CD4-positive, alpha-beta T cell treated with Interleukin-4 for 1 hour (primary cell): ENCODE measurements at places on chromosomes 13 and 19.
A peak's percentile ranks its signal among the peaks of the same experiment; 100 is the strongest.

GRCh38 chr13:71912524-71912923 lies 45.5 kb upstream of the DACH1 start:
- DNase-seq = no peak

DNA sequence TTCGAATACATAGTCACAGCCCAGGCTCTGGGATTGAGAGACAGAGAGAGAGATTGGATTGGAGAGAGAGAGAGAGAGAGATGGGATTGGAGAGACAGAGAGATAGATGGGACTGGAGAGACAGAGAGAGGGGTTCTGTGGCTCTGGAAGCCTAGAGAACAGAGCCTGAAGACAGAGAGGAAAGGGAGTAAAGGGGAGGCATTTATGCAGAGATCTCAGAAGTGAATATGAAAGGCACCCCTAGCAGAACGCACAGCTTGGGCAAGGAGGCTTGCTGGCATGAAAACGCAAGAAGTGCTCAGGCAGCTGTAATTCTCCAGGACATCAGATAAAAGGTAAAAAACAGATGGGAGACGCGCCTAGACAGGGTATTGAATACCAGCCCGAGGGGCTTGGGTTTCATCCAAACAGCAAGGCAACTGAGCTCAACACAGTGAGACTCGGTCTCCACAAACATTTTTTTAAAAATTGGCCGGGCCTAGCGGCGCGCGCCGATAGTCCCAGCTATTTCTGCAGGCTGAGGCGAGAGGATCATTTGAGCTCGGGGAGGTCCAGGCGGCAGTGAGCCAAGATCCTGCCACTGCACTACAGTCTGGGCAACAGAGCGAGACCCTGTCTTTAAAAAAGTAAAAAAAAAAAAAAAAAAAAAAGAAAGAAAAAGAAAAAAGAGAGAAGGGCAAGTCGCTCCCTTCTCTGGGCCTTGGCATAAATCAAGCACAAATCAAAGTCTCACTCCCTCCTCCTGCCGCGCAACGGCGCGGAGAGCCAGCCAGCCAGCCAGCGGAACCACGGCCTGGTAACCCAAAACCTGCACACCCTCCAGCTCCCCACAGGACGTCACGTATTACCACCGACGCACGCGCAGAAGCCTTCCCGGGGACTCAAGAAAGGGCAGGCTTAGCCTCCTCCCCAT lies 774 bp upstream of the PPP2R1A start:
- no peak for DNase-seq

- DNase-seq = no peak
Observed at GRCh38 chr19:40758491-40758890, 7.5 kb downstream of the SNRPA start.

GRCh38 chr13:42487221-42487620 lies 86.7 kb upstream of the TNFSF11 start:
- DNase-seq = no peak

DNA sequence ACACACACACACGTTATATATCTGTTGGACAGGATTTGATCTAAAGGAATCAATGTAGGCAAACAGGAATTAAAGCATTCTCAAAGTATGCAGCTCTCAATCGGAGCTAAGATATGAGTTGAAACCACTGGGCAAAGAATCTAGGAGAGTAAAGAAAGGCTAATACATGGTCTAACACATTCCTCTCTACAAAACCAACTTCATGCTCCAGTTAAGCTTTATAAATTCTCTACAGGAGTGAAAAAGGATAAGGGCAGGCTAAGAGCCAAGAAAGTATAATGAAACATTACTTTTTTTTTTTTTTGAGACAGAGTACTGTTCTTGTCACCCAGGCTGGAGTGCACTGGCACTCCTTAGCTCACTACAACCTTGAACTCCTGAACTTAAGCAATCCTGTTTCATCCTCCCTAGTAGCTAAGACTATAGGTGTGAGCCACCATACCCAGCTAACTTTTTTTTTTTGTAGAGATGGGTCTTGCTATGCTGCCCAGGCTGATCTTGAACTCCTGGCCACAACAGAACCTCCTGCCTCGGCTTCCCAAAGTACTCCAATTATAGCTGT lies 10.6 kb downstream of the FBXL3 start:
- DNase-seq = no peak

- DNase-seq = peak; percentile 88
Observed at GRCh38 chr19:16368385-16369305, 44.0 kb downstream of the KLF2 start.

DNA sequence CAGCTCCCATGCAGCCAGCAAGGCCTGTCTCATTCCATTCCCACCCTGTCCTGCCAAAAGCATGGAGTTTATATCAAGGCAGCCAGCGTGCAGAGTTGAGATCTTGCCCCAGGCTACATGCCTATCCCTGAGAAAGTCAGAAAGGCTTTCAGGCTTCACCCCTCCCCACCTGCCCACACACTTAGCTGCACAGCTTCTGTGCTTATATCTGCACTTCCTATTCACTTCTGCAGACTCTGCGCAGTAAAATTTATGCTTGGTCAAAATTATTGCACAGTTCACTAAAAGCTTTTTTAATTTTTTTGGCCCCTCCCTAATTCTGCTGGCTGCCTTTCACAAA lies 12.5 kb upstream of the ZNF675 start:
- DNase-seq = no peak

DNA sequence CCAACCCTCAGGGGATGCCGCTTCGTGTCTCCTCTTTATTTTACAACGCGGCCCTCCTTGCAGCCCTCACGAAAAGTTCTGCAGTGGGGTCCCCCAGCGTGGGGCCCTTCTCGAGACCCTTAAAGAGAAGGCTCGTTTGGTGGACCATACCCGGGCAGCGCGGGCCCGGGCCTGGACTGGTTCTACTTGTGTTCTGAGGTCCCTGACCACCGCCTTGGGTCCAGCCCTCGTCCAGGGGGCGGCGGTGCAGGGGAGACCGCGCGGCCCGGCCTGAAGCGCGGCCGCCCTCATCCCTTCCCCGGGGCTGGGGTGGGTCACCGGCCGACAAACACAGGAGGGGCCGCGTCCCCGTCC lies 400 bp upstream of the SERP2 start:
- no peak for DNase-seq

DNA sequence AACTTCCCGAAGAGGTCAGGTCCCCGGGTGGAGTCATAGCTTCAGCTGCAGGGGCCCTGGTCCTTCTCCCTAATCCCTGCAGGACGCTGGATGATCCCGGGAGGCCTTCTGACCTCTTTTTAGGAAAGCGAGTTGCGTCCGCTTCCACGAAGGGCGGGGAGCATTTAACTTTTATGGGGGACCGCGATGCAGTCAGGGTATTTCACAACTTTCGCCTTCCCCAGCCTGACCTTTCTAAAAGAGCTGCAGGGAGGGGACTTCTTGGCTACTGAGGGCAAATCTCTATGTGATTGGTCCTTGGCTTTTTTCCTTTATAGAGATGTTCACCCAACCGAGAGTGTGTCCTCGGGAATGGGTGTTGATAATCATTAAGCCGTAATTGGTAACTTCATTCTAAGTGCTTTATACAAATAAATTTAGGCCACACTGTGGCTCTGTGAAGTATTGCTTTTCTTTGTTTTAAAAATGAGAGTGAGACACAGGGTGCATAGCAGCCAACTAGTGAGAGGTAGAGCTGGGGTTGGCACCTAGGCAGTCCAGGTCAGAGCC lies 778 bp downstream of the ZNF230 start:
- no peak for DNase-seq

DNA sequence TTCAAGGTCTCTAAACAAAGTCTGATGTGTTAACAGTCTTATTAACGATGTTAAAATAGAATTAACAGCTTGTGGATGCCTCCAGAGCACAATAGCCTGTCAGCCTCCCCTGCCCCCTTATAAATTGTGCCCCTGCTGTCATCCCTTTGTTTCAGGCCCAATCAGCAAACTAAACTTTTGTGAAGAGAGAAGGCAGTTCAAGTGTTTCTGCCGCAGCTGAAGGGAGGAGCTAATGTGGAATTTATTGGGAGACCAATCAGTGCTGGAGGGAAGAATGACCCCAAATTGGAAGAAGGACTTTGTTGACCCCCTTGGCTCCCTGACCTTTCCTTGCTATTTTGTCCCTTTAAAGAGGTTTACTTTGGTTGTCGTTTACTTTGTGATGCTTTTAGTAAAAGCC lies 160.5 kb downstream of the TM9SF2 start:
- DNase-seq = no peak

- DNase-seq = no peak
Observed at GRCh38 chr19:20247016-20247683, 80.1 kb downstream of the ZNF486 start.

- peak; percentile 46 for DNase-seq
Observed at GRCh38 chr13:114019367-114019766, 45.5 kb upstream of the C13orf46 start.

DNA sequence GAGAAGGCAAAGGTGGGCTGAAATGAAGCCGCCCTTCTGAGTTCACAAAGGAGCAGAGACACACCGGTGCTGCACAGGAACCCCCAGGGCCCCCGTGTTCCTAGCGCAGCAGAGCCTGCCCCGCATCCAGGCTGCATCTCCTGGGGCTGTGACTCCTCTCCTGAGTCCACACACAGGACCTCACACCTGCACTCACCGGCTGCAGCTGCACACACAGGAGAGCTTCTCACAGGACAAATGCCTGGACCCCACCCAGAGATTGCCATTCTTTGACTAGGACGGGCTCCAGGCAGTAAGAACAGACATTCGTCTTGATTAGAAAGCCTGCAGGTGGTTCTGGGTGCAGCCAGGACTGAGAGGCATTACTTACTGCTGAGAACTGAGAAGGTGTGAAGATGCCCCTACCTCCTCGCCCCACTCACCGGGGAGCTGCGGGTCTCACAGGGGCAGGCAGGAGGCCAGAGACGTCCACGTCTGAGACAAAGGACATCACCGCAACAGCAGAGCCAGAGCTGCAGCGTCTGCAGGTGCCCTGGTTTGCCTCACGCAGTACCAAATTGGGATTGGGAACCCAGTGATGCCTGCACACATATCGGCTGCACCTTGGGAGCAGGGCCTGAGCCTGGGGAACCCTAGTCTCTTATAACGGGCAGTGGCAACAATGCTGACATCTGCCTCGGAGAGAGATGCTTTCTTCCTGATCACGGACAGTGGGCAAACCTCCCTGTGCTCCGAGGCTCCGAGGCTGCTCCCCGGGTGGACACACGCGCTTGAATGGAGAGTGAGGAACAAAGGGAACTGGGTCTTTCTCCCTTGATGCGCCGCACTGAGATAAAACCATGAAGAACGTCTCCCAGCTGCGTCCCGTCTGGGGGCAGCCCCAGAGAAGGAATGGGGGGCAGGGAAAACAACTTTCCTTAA lies 50.4 kb downstream of the RASA3 start:
- no peak for DNase-seq
